ENCODE measurements at places on chromosomes 5 and 9.
A peak's percentile ranks its signal among the peaks of the same experiment; 100 is the strongest.

DNA sequence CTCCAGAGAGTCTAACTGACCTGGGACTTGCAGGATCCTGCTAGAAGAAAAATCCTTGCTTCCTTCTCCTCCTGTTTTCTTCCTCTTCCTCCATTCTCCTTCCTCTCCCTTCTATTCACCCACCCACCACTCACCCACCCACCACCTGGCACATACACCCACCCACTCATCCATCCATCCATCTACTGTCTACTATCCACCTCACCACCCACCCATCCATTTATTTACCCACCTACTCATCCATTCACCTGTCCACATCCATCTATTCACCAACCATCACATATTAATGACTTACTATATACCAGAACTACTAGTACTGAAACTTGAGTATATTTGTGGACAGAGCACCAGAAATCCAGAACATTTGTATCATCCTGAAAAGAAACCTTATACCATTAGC is 49.4 kb downstream of the EHMT1 start:
- DNase-seq = no peak

GRCh38 chr5:76641514-76642120 is 18.4 kb upstream of the F2RL2 start:
- DNase-seq = peak; percentile 82

GRCh38 chr5:14465776-14466175 is 115.8 kb upstream of the OTULINL start:
- no peak for DNase-seq

DNA sequence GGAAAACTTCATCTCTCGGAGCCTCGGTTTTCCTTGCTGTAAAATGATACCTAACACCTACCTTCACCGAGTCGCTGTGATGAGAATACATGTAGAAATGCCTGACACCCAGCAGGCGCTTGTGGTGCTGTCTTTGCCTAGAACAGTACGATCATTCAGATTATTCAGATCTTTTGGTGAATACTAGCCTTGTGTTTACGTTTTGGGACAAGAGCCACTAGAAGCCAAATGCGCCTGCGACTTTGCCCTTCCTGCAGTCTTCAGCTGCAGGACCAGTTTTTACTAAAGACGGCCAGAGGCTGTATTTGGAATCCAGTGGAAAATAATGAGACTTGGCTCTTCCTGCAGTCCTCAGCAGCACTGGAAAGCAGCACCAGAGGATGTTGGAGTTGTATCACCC is 189.6 kb downstream of the TRIO start:
- DNase-seq = no peak

DNA sequence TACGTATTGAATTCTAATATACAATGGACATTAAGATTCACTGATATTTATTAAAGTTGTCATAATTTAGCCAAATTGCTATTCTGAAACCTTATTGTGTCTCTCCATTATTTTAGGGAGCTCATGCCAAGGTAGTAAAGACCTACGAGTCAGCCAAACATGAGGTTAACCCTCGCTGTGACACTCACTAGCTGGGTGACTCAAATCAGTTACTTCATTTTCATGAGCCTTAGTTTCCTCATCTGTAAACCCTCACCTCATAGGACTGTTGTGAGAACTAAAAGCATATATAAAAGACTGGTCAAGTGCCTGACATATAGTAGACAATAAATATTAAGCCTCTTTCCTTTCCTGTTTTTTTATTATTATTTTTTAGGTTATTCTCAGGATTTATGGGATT is 44.0 kb upstream of the PCA3 start:
- DNase-seq = no peak

DNA sequence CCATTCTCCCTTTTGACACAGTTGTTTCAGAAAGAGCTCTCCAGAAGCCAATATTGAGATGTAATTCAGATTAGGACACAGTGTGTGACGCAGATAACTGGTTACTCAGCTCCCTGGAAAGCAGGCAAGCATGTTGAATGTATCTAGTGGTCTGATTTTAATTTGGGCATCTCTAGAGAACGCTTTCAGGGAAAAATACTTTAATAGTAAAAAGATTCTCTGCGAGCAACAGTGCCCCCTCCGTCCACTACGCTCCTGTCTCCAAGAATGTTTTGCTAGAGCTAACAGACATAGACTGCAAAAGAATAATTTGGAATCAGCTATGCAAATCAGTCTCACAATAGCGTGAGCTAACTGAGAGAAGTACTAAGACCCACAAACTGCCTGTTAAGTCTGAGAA is 23.3 kb downstream of the CFAP90 start:
- no peak for DNase-seq

- no peak for DNase-seq
Observed at GRCh38 chr5:107486489-107486888, 184.2 kb downstream of the EFNA5 start.

DNA sequence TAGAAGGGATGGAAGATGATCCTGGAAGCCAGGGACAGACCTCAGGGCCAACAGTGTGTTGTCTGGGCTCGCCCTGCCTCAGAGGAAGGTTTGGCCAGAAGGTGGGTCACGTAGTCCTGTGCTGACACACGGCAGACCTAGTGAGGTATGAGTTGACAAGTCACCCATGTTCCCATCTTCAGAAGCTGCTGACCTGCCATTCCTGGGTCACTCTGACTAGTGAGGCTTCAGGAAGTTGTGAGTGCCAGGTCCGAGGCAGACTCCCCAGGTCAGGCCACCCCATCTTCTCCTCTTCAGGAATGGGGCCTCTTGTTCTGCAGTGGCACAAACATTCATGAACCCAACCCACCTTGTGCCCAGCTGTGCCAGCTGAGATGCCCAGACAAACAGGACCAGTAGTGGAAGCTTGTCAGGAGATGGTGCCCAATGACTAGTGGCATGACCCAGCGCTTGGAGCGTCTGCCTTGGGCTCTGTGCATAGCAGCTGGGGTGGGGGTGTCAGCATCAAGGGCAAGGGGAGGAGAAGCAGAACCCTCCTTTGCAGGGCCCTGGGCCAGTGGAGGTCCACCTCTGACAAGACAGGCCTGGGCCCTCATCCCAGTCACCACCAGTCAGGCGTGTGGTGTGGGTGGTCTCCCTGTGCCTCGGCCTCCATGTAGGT is 16.8 kb upstream of the ANGPTL2 start:
- DNase-seq = no peak

GRCh38 chr5:163727028-163727427 is 221.6 kb downstream of the MAT2B start:
- DNase-seq = no peak

GRCh38 chr5:180658774-180659564 is 9.6 kb upstream of the FLT4 start:
- no peak for DNase-seq
